ENCODE measurements at places on chromosomes 2 and 18. TPM values are rescaled to one million over a fixed set of nuclear protein-coding genes. Genes with fewer than 3 reads are reported as not detected.

DNA sequence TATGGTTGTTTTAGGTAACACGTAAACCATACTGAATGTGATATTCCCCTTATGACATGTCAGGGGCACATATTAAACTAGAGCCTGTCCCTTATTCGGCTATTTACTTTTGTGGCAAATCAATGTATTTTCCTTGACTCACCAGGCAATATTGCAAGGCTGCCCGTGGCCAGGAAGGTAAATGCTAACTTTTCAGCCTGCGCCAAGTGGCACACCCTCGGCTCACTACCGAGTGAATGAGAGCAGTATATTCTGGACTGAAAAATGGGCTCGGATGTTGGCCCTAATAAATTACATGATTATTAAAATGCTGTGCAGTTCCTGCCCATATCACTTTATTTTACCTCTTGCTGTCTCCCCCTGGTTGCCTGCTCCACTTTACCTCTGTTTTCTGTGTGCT, 46.7 kb downstream of the POU3F3 start:
- DNase-seq, result no peak

DNA sequence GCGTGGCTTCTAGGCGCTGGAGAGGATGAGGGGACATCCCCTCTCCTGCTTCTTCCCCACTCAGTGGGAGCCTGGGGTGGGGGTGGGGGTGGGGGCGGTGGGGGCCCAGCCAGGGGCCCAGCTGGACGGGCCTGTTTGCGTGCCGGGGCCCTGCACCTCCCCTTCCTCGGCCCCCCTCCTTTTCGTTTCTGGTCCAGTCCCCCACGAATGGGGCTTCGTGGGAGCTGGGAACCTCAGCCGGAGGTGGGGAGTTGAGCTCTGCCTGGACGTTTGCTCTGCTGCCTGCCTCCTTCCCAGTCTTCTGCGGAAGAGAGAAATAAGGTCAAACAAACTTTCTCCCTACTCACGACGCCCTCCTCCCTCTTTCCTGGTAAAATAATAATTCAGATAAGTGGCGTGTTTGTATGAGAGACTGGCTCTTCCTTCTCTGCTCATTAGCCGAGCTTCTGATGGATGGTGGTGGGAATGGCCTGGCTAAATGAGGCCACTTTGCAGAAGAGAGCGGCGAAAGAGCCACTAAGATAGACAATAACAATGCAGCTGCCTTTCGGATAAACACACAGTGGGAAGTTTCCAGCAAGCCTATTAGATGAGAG, 782 bp downstream of the MTA3 start:
- DNase-seq, result no peak

DNA sequence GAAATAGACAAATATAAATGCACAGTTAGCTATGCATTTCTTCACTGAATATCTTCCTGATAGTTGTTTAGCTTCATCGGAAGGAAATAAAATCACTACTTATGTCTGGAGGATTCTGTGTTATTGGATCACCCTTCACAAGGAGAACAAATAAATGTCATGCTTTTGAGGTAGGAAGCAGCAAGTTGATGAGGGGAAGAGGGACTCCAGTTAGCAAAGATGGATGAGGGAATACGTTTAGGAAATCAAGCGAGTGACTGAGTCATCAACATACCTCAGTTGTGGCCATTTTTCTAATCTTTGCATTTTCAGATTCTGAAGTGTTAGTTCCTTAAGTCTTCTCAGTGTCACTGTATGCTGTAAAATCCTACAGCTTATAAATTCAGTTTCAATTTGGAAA, 456.2 kb downstream of the EPHA4 start:
- DNase-seq, result no peak

Gene KLHL29
- total RNA-seq, result 19.5 TPM

GRCh38 chr2:155363349-155363888, 664.9 kb downstream of the KCNJ3 start:
- no peak for DNase-seq

DNA sequence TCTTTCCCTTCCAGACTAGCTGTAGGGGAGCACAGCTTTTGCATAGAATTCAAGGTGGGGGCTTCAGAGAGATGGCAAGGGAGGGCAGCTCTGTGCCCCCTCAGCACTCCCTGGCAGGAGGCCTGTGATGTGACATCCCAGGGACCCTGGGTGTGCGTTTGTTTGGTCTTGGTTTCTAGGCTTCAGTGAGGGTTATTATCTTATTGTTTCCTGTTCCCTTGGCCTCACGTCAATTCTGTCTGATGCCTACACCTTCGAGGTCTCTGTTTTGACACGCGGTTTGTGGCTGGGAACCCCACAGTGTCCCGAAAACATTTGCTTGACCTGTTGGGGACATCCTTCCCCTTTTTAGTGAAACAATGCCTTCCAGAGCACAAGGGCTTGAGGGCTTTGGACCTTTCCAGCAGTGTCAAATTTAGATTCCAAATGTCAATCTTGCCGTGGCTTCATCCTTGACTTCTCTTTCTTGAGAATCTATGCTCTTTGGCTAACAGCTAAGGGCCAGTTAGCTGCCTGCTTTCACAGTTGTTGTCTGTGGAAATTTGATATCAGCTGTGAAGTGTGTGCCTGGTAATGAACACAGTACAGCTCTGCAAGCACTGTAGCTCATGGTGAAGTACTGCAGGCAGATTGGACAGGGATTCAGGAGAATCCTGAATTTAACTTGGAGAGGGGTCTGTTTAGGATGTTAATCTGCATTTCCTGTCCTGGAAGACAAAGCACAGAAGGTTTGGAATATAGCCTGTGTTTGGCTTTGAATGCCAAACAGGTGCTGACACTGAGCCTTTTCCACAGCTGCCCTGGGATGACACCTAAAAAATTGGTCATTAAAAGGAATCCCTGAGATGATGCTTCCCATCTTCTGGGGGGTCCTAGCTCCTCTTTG, 108.2 kb upstream of the CXCR4 start:
- DNase-seq, result no peak

- DNase-seq, result no peak
These were observed 43.1 kb downstream of the PELI1 start for GRCh38 chr2:64101141-64101591.

Gene TCF23
- not detected for total RNA-seq

Gene TM4SF20
- not detected for total RNA-seq

Gene MLPH
- total RNA-seq, result 3.8 TPM

Gene ALS2
- 20.3 TPM for total RNA-seq

Gene DSG1
- not detected for total RNA-seq

Gene ESPNL
- total RNA-seq, result 0.19 TPM

Gene SEPTIN10
- 85.2 TPM for total RNA-seq

- no peak for DNase-seq
These were observed 91.9 kb upstream of the CAVIN2 start for GRCh38 chr2:191938779-191939178.

Gene CCDC121
- total RNA-seq, result 3.6 TPM

Gene WDR75
- total RNA-seq, result 49.4 TPM

Gene CERKL
- not detected for total RNA-seq

GRCh38 chr2:204108330-204108751, 171.8 kb downstream of the ICOS start:
- no peak for DNase-seq

Gene PXDN
- total RNA-seq, result 228 TPM

Gene TXNDC2
- not detected for total RNA-seq

- no peak for DNase-seq
These were observed 165.6 kb upstream of the SERTAD2 start for GRCh38 chr2:64819361-64819760.

- DNase-seq, result no peak
These were observed 37.9 kb downstream of the ODC1 start for GRCh38 chr2:10410001-10410822.

DNA sequence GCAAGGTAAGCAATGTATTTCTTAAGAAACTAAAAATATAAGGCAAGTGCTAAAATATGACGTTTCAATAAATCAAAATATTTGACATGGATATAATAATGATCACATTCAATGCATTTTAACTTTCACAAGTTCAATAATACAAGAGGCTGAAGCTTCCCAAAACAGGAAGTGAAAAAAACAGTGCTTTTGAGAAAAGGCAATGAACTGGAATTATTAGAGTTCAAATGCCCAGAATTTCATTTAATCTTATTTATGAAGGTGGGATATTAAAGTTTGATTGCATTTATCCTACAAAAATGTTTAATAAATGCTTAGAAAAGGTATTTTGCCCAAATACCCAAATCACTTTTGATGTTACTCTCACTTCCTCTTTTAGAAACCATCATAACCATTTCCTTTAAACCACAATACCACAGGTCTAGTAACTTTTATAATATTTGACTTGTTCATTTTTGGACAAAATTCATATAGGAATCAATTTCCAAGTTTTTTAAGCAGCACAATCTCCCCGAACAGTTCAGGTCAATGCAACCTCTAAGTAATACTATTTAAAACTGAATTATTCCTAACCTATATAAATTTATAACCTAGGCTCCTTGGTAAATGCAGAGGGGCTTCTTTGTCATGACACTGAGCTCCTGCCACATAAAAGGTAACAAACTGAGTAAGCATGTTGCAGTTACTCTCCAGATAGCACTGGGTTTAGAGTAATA, 2.1 kb downstream of the NCKAP1 start:
- no peak for DNase-seq

DNA sequence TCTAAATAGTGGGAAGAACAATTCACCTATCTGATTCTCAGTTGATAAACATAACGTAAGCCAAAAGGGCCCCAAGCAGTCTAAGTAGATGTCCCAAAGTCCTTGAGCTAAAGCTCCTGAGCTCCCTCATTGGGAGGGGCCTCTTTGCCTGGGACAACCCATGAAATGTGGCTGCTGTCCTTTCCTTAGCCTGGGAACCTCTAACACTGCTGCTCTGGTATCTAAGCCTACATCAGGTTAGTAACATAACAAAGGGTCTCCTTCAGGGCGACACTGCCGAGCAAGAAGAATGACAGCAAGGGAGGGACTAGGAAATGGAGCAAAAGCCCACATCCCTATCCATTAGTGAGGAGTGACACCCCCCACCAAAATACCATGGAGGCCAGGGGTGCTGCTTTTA, 98.3 kb downstream of the MAPRE2 start:
- DNase-seq, result no peak

Gene NT5C1B
- not detected for total RNA-seq

DNA sequence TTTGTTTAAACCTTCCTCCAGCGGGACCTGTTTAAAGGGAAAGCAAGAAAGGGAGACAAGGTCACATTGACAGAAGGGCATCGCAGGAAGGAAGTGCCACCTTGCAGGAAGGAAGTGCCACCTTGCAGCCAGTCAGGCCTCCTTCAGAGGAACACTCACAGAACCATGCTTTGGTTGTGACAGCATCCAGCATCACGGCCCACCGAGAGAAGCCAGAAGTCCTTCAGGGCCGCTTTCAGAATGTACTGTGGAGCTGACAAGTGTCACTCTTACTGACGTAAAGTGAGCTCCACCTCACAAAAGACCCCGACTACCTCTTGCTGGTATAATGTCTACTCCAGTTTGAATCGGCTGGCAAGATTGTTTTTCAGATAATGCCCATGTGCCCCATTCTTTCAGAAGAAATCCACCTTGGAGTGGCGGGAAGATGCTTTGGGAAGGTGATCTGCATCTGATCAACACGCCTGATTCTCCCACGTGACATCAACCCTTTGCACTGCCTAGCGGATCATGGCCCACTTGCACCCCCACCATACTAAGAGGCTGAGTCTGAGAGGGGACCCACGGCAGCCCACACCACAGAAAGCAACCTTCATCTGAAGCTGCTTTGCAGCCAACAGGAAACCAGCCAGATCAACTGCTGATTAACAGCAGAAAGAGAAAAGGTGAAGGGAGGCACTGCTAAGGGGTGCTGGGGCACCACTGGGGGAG, 99.8 kb downstream of the UXS1 start:
- DNase-seq, result no peak

DNA sequence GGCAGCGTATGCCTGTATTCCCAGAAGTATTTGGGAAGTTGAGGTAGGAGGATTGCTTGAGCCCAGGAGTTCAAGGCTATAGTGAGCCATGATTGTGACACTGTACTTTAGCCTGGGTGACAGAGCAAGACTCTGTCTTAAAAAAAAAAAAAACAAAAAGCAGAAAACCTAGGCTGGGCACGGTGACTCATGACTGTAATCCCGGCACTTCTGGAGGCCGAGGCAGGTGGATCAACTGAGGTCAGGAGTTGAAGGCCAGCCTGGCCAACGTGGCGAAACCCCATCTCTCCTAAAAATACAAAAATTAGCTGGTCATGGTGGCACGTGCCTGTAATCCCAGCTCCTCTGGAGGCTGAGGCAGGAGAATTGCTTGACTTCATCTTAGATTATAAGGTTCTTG, 46.4 kb downstream of the MTA3 start:
- no peak for DNase-seq

- no peak for DNase-seq
These were observed 682.4 kb downstream of the DPP10 start for GRCh38 chr2:115124817-115125216.

GRCh38 chr2:74585406-74586185, 31.1 kb downstream of the DOK1 start:
- DNase-seq, result no peak

- no peak for DNase-seq
These were observed 36.3 kb downstream of the STAT4 start for GRCh38 chr2:191114403-191114886.
